ENCODE measurements at places on chromosomes 1 and 21. TPM values are rescaled to one million over a fixed set of nuclear protein-coding genes. Genes with fewer than 3 reads are reported as not detected.

The LRRIQ3 gene
- polyA plus RNA-seq: 36.2 TPM

The LINGO4 gene
- polyA plus RNA-seq: 1.4 TPM

The NIBAN1 gene
- polyA plus RNA-seq: 12.4 TPM

The TMIGD3 gene
- 148 TPM for polyA plus RNA-seq

The AMY1B gene
- 1.1 TPM for polyA plus RNA-seq

The PGLYRP3 gene
- polyA plus RNA-seq: 0.28 TPM

The IL20 gene
- 0.37 TPM for polyA plus RNA-seq

The ANKRD34A gene
- polyA plus RNA-seq: 0.51 TPM

The TMEM240 gene
- polyA plus RNA-seq: 4.3 TPM

The KRTCAP2 gene
- polyA plus RNA-seq: 397 TPM

The NUF2 gene
- polyA plus RNA-seq: 32.3 TPM

The SPRR4 gene
- 9.5 TPM for polyA plus RNA-seq

Data from testis (tissue), 5 donors.